ENCODE measurements at places on chromosomes 6 and 20.

GRCh38 chr6:21997119-21998037 lies 299.5 kb downstream of the PRL start:
- no peak for DNase-seq

DNA sequence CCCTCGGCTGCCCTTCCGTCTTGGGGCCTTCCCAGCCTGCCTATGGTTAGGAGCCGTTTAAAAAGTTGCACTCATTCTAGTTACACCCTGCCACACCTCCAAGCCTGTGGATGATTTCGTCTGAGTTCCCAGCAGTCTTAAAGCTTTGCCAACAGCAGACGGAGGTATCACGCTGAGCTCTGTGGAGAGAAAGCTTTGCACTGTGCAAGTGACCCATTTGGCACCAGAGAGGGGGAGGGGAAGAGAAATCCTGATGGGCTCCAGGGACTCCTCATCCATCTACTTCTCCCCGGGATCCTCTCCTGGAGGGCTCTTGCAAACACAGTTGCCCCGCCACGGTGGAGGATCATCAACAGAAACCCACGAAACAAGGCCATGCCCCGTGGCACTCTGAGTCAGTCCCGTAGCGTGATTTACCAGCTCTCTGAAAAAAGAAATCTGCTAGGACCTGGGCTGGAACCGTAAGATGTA lies 98.8 kb upstream of the CITED2 start:
- peak; percentile 75 for DNase-seq

DNA sequence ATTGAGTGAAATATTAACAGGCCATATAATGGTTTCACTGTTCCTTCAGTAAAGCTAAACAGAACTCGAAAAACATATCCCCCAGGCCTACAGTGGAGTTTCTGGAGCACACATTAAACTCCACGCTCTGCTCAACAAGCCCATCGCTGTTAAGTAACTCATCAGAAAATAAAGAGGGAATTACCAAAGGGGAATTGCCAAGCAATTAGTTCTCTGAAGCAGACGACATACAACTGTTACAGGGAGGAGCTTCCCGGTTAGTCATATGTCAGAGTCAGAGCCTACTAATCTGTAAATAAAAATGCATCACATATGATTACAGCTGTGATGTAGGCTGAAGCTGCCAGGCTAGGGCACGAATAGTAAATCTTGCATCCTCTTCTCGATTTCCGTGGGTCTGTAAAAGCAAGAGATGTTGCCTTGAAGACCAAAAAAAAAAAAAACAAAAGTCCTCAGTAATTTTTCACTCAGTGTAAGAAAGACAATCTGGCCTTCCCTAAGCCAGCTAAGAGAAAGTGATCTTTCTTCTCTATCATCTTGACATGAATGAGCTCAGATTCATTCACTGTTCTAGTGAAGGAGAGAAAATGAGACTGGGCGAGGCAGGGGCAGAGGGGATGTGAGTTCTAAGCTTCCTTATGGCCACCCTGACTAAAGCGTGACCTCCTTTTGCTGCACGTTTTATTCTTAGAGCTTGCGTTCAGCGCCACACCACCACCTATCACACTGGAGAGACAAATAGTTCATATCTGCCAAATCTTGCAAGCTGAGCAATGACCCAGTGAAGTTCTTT lies 13.8 kb downstream of the ATXN1 start:
- no peak for DNase-seq

DNA sequence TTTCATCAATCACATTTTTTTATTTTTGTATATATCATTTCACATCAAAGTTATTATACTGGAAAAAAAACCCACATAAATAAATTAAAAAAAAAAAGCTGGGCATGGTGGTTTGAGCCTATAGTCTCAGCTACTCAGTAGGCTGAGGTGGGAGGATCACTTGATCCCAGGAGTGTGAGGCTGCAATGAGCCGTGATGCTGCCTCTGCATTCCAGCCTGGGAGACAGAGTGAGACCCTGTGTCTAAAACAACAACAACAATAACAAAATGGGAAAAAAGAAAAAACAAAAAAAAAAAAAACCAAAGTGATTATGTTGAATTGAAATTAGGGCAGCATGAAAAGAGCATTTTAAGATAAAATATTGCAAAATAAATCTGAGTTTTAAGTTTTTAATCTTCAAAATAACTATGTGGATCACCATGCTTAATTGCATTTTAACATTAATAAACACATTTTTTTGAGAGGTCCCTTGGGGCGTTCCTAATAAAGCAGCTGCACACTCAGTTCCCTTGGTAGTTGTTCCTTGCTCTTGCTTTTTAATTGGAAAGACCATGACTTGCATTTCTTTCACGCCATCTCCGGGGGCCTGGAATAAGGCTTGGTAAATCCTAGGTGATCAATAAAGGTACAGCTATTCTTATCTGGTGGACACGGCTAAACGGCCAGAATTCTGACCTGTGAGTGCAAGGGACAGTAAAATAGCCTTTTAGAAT lies 15.1 kb downstream of the NOX3 start:
- no peak for DNase-seq

DNA sequence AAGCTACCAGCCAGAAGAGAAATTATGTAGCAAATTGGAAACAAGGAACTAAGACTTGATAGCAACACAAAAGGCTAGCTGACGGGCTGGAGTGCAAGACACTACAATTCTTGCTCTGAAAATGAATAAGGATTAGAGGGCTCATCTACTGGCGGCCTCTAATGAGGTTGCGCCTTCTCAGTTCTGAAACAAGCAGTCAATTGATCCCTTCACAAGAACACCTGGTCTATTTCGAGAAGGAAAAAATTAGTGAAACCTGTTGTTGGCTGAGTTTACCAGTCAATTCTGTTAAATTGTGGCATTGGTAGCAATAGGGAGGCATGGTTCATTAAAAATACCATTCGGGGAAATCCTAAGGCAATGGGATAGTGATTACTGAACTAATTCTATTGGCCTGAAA lies 74.8 kb upstream of the JARID2 start:
- DNase-seq = no peak

- no peak for DNase-seq
These were observed 16.8 kb downstream of the TMEM244 start for GRCh38 chr6:129844118-129844891.

GRCh38 chr20:51678026-51678697 lies 90.0 kb downstream of the ATP9A start:
- DNase-seq = no peak

- DNase-seq = no peak
These were observed 31.9 kb downstream of the HLA-DPB1 start for GRCh38 chr6:33107641-33108040.

- DNase-seq = peak; percentile 62
These were observed 53.9 kb downstream of the OTOR start for GRCh38 chr20:16801919-16802651.

- DNase-seq = no peak
These were observed 253.1 kb downstream of the SLC24A3 start for GRCh38 chr20:19465536-19465935.

DNA sequence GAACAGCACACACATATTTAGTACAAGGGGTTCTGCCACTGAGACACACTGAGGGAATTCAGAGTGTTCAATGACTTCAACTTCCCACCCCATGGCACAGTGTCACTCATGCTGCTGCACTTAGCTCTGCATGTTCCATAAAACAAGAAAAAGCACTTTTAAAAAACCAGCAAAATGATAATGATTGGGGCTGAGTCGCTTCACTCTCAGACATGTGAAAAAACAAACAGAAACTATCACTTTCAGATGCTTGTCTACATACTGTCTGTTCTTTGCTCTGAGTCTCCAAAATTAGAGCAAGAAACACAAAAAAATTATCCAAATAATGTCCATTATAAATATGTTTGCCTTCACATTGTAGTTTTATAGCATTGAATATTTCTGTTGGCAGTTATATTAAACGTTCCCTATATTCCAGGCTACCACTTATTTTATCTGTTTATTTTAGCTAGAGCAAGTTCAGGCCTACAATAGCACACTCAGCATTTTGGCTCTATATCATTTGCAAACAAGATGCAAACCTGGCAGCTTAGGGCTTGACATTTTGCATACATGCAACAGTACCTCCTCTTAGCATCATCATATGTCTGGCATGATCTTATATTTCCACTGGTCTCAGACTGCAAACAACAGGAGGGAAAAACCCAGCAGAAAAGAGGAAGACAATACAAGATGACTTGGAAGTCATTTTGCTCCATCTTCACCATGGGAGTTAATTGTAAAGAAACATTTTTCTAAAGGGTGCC lies 398.8 kb downstream of the HACE1 start:
- DNase-seq = no peak

GRCh38 chr6:52418606-52419005 lies 1.5 kb upstream of the EFHC1 start:
- no peak for DNase-seq

DNA sequence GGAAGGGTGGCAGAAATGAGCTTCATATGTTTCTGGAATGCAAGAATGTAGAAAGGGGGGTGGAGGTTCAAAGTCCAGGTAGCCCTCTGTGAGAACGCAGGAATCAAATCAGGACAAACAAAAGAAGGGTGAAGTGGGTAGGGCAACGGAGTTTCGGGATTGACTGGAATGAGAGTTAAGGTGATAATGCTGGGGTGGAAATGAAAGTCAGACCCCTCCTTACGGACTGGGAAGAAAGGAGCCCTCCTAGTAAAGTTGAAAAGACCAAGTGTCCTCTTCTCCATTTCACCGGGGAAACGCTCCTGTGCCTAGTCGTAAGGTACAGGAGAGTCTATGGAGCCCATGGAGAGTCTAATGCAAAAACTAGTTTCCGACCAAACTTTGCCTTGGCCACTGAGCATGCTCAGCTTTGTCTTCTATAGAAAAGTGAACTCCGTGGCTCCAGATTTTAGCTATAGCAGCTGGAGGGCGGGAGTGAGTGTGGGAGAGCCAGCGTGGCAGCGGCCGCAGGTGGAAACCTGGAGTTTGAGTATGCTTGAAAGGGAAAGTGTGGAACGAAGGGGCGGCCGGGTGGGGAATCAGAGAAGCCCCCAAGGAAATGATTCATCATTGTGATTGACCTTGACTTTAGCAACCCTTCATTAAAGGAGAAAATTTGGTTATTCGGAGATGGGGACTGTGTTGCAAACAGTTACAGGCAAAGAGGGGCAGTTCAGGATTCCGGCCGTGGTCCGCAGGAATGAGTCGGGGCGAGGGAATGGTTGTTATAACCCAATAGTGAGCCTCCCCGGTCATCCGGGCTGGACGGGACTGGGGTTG lies 1.3 kb upstream of the LRRC1 start:
- peak; percentile 22 for DNase-seq

GRCh38 chr20:24598996-24599395 lies 129.6 kb downstream of the SYNDIG1 start:
- no peak for DNase-seq

GRCh38 chr6:41713650-41714291 lies 21.6 kb downstream of the TFEB start:
- no peak for DNase-seq

- no peak for DNase-seq
These were observed 508.7 kb upstream of the CITED2 start for GRCh38 chr6:139882977-139883728.

DNA sequence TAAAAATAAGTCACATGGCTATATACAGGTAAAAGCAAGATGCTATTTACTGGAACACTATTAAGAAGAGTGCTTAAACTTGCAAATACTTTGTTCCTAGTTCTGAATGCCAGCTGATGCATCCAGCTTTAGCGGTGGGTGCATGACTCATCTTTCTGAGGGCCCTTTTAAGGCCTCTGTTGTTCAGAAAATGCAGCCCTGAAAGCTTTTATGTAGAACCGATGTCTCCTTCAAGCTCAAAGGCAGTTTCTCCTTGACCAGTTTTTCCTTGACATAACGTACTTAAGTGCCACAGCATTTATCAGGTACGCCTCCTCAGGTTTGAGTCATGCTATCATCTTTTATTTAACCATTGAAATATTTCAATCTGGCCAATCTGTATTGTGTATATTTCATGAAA lies 82.8 kb downstream of the MLIP start:
- DNase-seq = no peak

DNA sequence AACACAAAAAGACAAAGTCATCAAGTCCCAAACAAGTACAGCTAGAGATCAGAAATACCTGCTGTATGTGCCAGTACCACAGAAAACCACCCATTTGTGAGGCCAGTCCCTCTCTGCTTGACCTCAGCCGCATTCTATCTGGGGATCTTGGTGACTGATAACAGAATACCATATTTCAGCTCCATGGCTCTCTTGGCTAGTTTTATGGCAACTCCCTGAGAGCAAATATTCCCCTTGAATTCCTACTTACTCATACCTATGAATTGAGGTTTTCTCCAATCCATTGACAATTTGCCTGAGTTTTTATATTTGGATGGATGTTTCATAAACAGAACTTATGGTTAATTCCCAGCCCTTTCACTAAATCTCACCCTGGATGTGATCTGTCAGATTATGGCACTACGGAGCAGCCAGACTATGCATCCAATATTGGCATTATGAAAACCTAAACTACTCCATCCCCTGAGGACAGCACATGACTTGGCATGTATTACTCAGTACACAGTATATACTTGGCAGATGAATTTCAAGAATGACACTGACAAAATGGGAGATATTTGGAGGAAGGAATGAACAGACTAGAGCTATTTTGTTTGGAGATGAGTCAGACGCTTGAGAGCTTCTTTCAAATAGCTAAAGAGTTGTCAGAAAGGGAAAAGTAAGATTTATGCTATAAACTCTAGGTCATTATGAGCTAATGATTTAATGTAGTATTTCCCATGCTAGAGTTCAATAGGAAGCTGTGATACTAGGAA lies 95.7 kb downstream of the PRDM1 start:
- DNase-seq = no peak

- no peak for DNase-seq
These were observed 218.3 kb upstream of the FLRT3 start for GRCh38 chr20:14555676-14556075.

- no peak for DNase-seq
These were observed 101.0 kb downstream of the KIF16B start for GRCh38 chr20:16472045-16472872.

DNA sequence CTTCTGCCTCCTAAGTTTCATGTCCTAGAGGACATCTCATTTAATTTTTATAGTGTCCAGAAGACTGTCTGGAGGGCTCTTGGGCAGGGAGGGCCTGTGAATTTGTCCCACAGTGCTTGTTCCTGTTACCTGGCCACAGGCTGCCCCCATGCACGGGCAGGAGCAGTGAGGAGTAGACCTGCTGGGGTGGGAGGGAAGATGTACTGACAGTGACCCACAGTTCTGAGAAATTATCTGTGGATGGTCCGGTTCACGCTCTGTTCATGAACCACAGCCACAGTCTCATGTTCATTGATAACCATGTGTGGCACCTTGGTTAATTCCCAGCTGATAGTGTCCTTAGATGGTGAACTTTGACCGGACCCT lies 18.8 kb upstream of the ZNF831 start:
- no peak for DNase-seq

- no peak for DNase-seq
These were observed 207.5 kb downstream of the SMOC2 start for GRCh38 chr6:168648240-168649125.

- DNase-seq = no peak
These were observed 3.9 kb upstream of the KIAA0408 start for GRCh38 chr6:127463056-127463455.

GRCh38 chr20:57716901-57717300 lies 7.1 kb upstream of the PMEPA1 start:
- no peak for DNase-seq

Data from SK-N-MC (cell line).